ENCODE measurements at places on chromosomes 11 and 22. TPM values are rescaled to one million over a fixed set of nuclear protein-coding genes. Genes with fewer than 3 reads are reported as not detected.

Gene SLC22A6
- not detected for polyA plus RNA-seq

Gene MOGAT2
- polyA plus RNA-seq: not detected

Gene FAM227A
- 1.9 TPM for polyA plus RNA-seq

Gene C11orf52
- polyA plus RNA-seq: not detected

Gene CRYBB2
- 0.69 TPM for polyA plus RNA-seq

Gene NDUFC2
- 235 TPM for polyA plus RNA-seq

Gene PIH1D2
- polyA plus RNA-seq: 0.97 TPM

Gene GVQW3
- polyA plus RNA-seq: 2.3 TPM

Gene PKDREJ
- not detected for polyA plus RNA-seq

Gene TMEM126A
- polyA plus RNA-seq: 37.1 TPM

Gene ISX
- polyA plus RNA-seq: not detected

Gene ADORA2A
- polyA plus RNA-seq: 9.3 TPM

Gene DMC1
- polyA plus RNA-seq: not detected

Gene USH1C
- not detected for polyA plus RNA-seq

Gene IGLL1
- not detected for polyA plus RNA-seq

Gene CLMP
- 85.1 TPM for polyA plus RNA-seq

Gene DEFB131B
- polyA plus RNA-seq: not detected

Gene EPS8L2
- 0.74 TPM for polyA plus RNA-seq

Gene LIPT2
- 4.6 TPM for polyA plus RNA-seq

Gene B4GAT1
- polyA plus RNA-seq: 26.4 TPM

Gene MS4A10
- not detected for polyA plus RNA-seq

Gene TTLL1
- polyA plus RNA-seq: 14.0 TPM

Gene GSTT2B
- polyA plus RNA-seq: 32.2 TPM

Gene ARHGAP20
- 0.78 TPM for polyA plus RNA-seq

Gene GLYATL2
- polyA plus RNA-seq: 0.31 TPM

Gene MYOD1
- polyA plus RNA-seq: not detected

Gene FREY1
- 0.30 TPM for polyA plus RNA-seq

Gene SCO2
- 3.2 TPM for polyA plus RNA-seq

Gene VWA5A
- 7.6 TPM for polyA plus RNA-seq

Gene RAC2
- polyA plus RNA-seq: 29.9 TPM

Gene CARD10
- 14.5 TPM for polyA plus RNA-seq

Gene GAB4
- polyA plus RNA-seq: not detected

Gene TREH
- polyA plus RNA-seq: not detected

Gene PATE2
- polyA plus RNA-seq: 0.07 TPM

Gene MTNR1B
- polyA plus RNA-seq: not detected

Gene PGA5
- polyA plus RNA-seq: not detected

Gene ARSA
- polyA plus RNA-seq: 34.4 TPM

Gene BTG4
- polyA plus RNA-seq: 0.34 TPM

Gene NCF4
- not detected for polyA plus RNA-seq

Gene OR8G1
- polyA plus RNA-seq: not detected

Gene NECTIN1
- polyA plus RNA-seq: 9.1 TPM

Gene ANO3
- 0.13 TPM for polyA plus RNA-seq

Gene TMPRSS6
- not detected for polyA plus RNA-seq

Gene PRCP
- polyA plus RNA-seq: 65.0 TPM
